ENCODE measurements at places on chromosomes 5 and 9.

DNA sequence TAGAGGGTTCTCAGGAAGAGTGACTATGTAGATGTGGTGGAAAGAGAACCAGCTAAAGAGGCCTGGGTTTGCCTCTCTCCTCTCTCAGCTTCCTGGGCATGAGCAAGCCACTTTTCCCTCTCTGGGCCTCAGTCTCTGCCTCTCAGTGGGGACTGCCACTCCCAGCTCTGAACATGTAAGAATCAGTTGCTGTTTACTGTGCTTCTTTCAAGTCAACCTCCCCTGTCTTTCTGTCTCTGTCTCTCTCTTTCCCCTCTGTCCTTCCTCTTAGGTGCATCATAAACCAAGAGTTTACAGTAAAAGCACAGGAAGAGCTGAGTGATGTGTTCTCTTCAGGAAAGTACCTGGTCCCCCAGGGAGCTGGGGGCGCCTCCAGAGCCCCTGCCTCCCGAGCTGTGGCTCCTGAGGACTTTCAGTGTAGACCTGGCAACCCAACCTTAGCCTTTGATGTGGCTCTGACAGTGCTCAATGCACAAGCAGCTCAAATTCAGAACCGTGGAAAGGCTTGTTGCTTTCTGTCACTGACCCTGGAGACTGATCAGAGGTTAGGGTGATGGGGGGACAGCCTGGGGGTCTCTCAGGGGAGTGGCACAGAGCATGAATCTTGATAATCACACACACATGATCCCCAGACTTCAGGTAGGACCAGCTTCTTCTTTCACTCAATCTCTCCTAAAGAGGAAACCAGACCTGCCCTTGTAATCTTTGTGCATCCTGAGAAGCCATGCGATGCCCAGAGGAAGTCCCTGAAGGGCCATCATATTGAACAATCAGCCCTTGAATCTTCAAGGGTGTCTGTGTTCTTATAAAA, 59.4 kb upstream of the TNFSF8 start:
- DNase-seq = peak; percentile 58

DNA sequence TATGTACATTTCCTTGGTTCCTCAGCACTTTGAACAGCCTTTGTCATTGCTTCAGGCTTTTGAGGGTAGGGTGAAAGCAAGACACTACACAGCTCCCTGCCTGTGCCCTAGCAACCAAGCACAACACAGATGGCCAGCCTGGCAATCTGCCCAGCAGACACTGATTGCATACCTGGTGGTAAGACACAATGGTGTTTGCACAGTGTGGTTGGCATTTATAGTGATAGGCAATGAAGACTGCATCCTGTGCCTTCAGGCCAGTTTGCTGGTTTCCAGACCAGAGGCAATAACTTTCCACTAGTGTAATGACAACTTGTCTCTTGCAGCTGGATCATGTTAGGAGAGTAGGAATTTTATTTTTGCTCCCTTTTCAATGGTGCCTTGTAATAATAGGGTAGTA, 144.5 kb upstream of the TNC start:
- DNase-seq = no peak

- DNase-seq = no peak
Measured at GRCh38 chr9:13721481-13722235, 442.2 kb upstream of the MPDZ start.

- no peak for DNase-seq
Measured at GRCh38 chr5:40355181-40355580, 324.5 kb upstream of the PTGER4 start.

GRCh38 chr9:120985819-120986222, 59.2 kb upstream of the TRAF1 start:
- no peak for DNase-seq

DNA sequence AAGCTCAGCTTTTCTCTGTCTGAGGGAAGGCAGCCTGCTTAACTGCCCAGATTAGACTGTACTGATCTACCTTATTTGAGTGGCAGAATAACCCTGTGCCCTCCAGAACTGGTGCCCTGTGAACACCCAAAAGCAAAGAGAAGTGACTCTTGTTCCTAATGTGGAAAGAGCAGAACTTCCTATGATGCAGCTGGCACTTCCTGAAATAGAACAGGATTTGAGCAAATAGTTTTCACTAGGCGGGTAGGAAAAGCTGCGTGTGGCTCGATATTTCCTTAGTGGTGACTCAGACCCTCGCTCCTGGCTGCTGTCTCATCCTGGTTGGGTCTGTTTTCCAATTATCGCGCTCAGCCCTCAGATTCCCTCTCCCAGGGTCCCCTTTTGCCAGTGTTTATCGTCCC, 89.9 kb downstream of the SH3TC2 start:
- DNase-seq = no peak

DNA sequence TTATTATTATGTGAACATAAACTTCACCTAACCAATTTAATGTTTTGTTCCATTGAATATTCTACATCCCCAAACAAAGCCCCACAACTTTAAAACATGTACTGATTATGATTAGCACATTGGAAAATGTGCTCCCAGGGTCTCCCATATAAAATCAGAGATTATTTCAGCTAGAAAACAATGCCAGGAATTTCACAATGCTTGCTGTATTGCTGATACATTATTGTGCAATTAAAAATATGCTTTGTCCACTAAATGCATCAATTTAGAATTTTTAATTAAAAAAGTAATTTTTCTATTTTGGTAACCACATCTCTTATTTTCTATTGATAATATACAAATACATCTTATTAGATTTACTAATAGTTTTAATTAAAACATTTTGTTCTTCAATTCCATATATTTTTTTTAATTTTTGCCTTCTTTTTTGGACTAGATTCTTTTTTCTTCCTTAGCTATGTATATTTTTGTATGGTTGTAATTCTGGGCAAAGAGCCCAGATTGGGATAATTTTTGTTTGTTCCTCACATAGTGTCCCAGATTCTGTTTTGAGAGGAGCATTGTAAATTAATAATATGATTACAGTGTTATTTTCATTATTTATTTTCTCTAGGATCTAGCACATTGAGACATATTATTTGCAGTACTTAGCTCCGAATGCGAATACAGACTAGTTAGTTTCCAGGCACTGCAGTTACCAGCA, 241.5 kb upstream of the CDH18 start:
- DNase-seq = no peak

DNA sequence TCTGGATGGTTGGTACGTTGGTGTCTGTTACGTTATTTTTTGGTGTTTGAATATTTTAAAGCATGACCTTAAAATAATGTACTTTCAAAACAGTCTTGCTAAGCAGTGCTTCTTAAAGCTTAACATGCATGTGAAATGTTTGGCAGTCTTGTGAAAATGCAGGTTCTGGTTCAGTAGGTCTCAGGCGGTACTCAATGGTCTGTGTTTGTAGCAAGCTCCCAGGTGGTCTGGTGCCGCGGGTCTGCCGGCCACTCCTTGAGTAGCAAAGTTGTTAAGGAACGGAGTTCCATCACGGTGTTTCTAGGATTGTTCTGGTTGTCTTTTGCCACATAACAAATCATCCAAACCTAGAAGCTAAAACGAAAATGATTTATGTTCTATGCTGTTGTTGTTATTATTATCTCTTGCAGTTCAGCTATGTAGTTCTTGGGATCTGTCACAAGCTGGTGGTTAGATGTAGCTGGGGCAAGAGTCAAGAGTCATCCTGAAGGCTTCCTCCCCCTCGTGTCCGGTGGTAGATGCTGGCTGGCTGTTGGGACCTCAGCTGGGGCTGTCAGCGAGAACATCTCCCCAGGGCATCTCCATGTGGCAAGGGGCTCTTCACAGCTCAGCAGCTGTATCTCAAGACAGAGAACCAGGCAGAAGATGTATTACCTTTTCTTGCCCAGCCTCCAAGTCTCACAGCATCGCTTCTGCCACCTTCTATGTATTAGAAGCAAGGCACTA, 186.8 kb downstream of the PALM2AKAP2 start:
- DNase-seq = no peak

DNA sequence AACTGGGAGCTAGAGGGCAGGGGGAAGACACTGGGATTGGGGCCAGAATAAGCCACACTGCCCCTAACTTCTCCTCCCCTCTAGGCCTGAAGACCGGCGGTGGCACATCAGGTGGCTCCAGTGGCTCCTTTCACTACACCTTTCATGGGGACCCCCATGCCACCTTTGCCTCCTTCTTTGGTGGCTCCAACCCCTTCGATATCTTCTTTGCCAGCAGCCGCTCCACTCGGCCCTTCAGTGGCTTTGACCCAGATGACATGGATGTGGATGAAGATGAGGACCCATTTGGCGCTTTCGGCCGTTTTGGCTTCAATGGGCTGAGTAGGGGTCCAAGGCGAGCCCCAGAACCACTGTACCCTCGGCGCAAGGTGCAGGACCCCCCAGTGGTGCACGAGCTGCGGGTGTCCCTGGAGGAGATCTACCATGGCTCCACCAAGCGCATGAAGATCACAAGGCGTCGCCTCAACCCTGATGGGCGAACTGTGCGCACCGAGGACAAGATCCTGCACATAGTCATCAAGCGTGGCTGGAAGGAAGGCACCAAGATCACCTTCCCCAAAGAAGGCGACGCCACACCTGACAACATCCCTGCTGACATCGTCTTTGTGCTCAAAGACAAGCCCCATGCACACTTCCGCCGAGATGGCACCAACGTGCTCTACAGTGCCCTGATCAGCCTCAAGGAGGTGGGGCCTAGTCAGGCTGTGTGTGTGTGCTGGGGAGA, 6.8 kb downstream of the DNAJB5 start:
- no peak for DNase-seq

GRCh38 chr9:123488722-123489321, 132.8 kb downstream of the CRB2 start:
- DNase-seq = no peak

- no peak for DNase-seq
Measured at GRCh38 chr5:88119535-88120125, 149.0 kb downstream of the TMEM161B start.

DNA sequence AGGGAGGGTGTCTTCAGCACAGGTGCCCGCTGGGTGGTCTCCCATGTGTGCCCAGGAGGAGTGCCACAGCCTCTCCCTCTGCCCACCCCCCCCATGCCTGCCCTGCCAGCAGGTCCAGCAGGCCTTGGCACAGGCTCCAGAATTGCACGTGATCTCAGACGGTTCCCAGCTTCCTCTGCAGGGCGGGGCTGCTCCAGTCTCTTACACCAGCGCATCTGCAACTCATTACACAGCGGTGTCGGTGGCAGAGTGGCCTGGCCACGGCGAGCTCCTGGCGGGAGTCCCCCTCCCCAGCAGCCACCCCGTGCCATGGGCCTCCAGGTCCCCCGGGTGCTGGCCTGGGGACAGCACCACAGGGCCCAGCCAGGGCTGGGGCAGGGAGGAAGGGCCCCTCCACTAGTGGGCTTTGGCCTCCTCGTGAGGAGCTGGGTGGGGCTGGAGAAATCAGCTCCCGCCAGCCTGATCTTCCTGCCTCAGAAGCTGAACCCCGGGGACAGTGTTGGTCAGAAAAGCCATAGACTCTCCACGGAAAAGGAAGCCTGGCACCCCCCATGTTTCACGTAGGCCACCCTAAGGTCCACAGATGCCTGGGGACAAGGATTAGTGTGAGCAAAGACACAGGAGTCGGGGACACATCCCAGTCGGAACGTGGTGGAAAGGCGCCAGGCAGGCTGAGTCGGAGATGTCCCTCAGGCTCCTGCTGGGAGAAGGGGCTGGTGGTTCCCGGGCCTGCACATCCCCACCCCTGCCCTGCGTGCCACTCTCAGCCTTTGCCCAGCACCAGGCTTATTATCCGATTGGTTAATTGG, 40.2 kb downstream of the RXRA start:
- no peak for DNase-seq

GRCh38 chr9:138038244-138038671, 160.7 kb downstream of the CACNA1B start:
- no peak for DNase-seq

DNA sequence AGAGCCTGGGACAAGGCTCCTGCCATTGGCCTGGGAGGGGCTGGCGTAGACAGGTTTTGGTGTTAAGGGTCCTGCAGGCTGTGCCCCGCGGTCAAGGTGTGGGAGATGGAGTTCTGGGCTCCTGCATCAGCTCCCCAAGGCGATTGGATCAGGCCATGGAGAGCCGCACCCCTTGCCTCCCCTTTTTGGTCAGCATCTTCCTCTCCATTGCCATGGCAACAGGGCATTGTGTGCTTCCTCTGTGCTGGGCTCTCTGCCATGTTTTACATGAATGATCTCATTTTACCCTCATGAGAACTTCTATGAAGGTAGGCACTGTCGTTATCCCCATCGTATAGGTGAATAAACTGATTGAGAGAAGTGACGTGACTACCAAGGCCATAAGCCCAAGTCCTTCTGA, 344.3 kb upstream of the CLINT1 start:
- DNase-seq = no peak

DNA sequence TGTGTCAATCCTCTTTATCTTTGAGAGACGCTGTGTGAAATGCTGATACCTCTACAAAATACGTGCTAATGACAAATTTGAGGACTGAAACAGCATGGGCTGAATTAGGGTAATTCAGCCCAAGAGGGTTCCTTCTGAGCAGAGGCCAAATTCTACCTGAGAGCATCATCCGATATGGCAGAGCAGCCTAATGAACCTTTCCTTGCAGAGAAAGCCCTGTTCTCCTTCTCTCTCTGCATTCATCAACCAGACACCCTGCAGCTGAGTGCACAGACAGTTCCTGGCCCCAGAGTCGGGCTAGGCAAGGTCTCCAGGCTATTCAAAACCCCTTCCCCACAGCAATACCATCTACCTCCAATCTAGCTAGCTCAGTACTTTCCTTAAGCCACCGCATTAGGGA, 77.9 kb downstream of the TRIM32 start:
- DNase-seq = no peak

- DNase-seq = no peak
Measured at GRCh38 chr5:116360008-116360853, 214.4 kb downstream of the SEMA6A start.

- DNase-seq = no peak
Measured at GRCh38 chr5:14237317-14238086, 94.4 kb downstream of the TRIO start.

GRCh38 chr5:24161559-24161958, 483.2 kb downstream of the CDH10 start:
- no peak for DNase-seq

GRCh38 chr9:76001459-76001858, 111.0 kb downstream of the PCSK5 start:
- DNase-seq = no peak

- no peak for DNase-seq
Measured at GRCh38 chr5:17079562-17079961, 137.9 kb upstream of the BASP1 start.

DNA sequence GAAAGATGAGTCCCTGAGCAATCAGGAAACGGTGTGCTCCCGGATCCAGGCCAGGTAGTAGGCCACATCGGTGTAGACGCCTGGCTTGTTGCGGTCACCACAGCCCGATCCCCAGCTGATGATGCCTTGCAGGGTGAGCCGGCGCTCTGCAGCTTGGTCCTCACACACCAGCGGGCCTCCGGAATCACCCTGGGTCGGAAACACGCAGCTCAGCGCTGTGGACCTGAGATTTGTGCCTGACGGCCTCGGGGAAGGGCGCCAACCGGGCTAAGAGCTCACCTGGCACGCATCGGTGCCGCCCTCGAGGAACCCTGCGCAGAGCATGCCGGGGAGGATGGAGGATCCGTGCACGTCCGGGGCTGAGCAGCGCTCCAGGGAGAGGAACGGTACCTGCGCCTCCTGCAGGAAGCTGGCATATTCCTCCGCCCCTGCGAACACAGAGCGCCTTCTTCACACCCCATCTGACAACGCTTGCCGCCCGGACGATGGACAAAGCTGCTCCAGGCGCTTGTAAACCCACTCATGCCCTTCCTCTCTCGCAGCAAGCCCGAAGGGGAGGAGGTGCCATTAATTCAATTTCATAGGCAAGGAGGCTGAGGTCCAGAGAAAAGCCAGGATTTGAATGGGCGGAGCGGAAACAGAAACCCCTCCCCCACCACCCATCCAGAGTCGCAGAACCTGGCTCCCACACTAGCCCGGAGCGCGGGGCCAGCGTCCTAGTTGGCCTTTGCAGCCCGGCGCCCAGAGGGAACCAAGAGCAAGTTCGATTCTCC, 2.0 kb upstream of the PFN3 start:
- peak; percentile 66 for DNase-seq
